ENCODE measurements at places on chromosomes 5 and 9. TPM values are rescaled to one million over a fixed set of nuclear protein-coding genes. Genes with fewer than 3 reads are reported as not detected.

Gene LECT2
- not detected for polyA plus RNA-seq

Gene ACTBL2
- not detected for polyA plus RNA-seq

Gene FRMD3
- polyA plus RNA-seq: 9.9 TPM

Gene MARVELD2
- 0.46 TPM for polyA plus RNA-seq

Gene LOX
- polyA plus RNA-seq: 2.5 TPM

Gene FAM78A
- polyA plus RNA-seq: 2.2 TPM

Gene TERT
- polyA plus RNA-seq: not detected

Gene ITGA2
- polyA plus RNA-seq: 1.8 TPM

Gene ADGRV1
- polyA plus RNA-seq: 229 TPM

Gene PCDHGB4
- polyA plus RNA-seq: 0.27 TPM

Gene NR2F1-AS1
- polyA plus RNA-seq: 107 TPM

Gene SAXO1
- not detected for polyA plus RNA-seq

Gene PCDHB2
- 0.24 TPM for polyA plus RNA-seq

Gene GOLGA1
- polyA plus RNA-seq: 13.0 TPM

Gene PCDHGA7
- polyA plus RNA-seq: 0.59 TPM

Gene HARS1
- polyA plus RNA-seq: 111 TPM

Gene AK8
- 1.4 TPM for polyA plus RNA-seq

Gene PCDHGA5
- 0.24 TPM for polyA plus RNA-seq

Gene PLEKHG4B
- polyA plus RNA-seq: 0.07 TPM

Gene FOXI1
- polyA plus RNA-seq: not detected

Gene ITK
- polyA plus RNA-seq: 0.54 TPM

Gene CBY3
- not detected for polyA plus RNA-seq

Gene ANKRD18B
- not detected for polyA plus RNA-seq

Gene RNF44
- 5.3 TPM for polyA plus RNA-seq

Gene HINT1
- polyA plus RNA-seq: 138 TPM

Gene PTCH1
- 6.8 TPM for polyA plus RNA-seq

Gene EIF4EBP3
- polyA plus RNA-seq: 7.9 TPM

Gene TMEM252
- not detected for polyA plus RNA-seq

Gene LEAP2
- 1.8 TPM for polyA plus RNA-seq

Measured in adrenal gland (tissue), 19 donors.